Large intestine (tissue), 12 donors: ENCODE measurements at places on chromosomes 2 and 18. TPM values are rescaled to one million over a fixed set of nuclear protein-coding genes. Genes with fewer than 3 reads are reported as not detected.

DNA sequence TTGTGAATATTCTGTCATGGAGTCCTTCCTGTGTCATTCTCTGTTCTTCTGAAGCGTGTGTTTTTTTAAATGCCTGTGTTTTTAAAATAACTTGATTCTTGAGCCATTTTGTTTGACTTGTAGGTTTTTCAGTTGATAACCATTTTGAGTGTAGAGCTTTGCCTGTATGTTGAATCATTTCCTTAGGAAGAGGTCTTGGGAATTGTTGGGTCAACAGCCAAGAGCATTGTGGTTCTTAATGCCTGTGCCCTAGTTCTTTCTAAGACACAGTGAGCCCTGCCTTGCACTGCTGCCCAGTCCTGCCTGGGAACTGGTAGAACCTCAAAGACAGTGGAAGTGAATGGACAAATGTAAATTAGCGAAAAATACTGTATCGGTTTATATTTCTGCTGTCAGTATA, 25.9 kb downstream of the RAB12 start:
- DNase-seq, result no peak

GRCh38 chr18:3998698-3999333, 456.3 kb downstream of the DLGAP1 start:
- no peak for DNase-seq

DNA sequence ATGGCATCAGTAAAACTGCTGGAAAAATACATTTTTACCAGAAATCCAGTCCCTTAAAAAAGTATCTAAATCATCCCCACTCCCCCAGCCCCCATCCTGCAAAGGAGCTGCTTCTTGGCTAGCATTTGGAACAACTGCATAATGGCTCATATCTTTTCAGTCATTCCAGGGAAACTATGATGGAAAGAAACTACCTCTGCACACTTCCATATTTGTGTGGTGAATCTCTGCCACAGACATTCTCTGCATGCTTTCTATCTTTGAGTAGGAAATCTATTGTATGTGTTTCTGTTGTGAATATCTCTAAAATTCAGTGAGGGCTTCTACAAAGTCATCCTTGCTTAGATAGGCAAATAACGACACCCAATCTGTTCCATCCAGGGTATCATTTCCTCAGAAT, 632.3 kb downstream of the LRP1B start:
- DNase-seq, result no peak

DNA sequence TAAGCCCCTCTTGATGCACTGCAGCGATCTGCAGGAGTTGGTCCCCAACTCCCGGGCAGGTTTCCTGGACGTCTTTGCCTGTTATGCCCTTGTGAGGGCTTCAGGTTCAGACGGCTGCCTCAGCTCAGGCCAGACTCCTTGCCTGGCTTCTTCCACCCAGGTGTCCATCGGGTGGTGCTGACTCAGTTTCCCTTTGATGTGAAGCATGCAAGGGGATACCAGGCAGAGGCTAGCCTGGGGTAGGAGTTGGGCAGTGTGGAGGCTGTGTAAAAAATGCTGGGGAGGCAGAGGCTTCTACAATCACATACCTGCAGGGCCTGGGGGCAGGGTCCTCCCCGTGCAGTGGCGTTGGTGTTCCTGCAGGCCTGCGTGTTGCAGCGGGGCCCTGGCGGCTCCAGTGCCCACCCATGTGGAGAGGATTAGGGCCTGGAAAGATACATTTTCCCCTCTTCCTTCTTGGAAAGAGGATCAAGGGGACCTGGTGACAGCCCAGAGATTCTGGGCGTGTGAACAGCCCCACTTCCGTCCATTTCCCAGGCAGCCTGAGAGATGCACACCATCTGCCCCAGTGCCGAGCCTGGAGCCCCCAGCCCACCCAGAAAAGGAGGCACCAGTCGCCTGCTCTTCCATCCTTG, 338.3 kb downstream of the DYSF start:
- DNase-seq, result no peak

DNA sequence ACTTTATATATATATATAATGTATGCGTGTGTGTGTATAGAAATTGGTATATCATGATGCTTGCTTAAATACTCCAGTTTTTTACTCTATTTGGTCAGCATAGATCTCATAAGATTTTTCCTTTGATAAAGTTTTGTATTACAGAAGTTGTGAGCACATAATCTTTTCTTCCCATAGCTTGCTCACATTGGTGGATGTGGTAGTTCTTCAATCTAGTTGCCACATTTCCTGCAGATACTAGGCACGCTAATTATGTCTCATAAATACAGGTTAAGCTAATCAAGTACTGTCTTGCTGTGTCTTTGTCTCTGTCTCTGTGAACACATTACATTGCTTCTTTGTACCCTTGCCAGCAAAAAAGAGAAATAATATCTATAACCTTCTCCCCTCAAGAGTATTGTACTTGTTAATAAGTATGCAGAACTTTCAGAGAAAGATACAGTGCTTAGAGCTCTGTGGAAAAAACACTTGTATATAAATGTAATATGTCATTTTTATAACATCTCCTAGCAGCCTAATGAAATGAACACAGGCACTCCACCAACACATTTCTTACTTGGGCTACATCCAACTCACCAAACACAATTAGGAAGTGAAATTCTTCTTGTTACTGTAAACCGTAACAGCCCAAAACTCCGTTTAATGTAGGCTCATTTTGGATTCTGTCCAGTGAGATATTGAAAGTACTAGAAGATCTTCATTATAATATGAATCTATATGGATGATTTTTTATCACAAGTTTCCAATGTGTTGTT, 306.7 kb upstream of the SLC8A1 start:
- DNase-seq, result no peak

DNA sequence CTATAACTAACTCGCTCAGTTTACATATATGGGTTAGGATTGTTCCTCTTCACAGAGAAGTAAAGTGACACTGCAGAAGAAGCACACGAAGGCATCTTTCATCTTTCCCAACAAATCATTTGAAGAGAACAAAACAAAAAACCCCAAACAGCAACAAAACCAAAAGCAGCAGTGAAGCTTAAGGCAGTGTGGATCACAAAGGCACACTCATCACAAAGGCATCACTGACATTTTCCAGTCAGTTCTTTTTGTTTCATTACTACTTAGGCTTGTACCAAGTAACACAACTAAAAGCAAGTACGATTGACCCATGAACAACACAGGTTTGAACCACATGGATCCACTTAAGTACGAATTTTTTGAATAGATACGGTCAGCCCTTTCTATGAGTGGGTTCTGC, 75.7 kb downstream of the RNF152 start:
- no peak for DNase-seq

EMILIN1 gene
- 49.1 TPM for polyA plus RNA-seq

RTP5 gene
- polyA plus RNA-seq, result 0.07 TPM

UGGT1 gene
- polyA plus RNA-seq, result 21.1 TPM
